Stimulated activated CD4-positive, alpha-beta T cell treated with anti-CD3 and anti-CD28 coated beads, Interleukin-1b, Interleukin-23, amount 100 ng/mL, for 4 hours (primary cell): ENCODE measurements at places on chromosomes 7 and 10.

GRCh38 chr7:101960985-101961708 is 143.7 kb downstream of the CUX1 start:
- DNase-seq = no peak

- DNase-seq = no peak
Measured at GRCh38 chr7:11591055-11591633, 240.9 kb downstream of the THSD7A start.

GRCh38 chr10:112465299-112465883 is 18.4 kb downstream of the VTI1A start:
- no peak for DNase-seq

DNA sequence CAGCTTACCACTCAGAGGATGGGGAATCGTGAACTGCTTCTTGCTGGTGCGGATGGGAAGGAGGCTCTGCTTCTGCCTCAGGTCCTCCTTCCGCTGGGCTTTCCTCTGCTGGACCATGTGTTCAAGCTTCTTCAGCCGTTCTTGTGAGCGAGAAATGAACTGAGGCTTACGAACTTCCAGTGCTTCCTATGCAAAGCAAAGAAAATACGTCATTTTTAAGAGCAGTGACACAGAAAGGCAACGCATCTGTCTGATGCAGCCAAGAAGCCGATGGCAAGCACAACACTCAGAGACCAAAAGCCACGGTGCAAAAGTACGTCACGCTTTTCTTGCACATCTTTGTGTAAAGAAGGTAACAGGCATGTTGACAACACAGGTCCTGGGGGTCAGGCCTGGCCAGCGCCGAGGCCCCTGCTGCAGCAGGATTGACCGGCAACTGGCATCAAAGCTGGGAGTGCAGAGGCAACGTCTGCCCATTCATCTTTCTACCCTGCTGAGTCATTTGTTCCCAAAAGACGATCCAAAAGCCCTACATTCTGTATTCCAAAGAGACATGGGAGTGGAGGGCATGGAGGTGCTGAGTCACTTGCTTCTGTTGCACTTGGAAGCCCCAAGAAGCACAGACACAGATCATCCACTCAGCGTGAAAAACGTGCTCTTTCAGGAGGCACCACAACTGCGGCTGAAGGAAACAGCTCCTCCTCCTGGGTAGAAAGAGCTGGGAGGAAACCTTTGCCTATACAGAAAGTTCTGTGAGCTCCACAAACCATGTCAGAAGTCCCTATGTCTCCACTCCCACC is 71.0 kb upstream of the ADAM12 start:
- DNase-seq = no peak

DNA sequence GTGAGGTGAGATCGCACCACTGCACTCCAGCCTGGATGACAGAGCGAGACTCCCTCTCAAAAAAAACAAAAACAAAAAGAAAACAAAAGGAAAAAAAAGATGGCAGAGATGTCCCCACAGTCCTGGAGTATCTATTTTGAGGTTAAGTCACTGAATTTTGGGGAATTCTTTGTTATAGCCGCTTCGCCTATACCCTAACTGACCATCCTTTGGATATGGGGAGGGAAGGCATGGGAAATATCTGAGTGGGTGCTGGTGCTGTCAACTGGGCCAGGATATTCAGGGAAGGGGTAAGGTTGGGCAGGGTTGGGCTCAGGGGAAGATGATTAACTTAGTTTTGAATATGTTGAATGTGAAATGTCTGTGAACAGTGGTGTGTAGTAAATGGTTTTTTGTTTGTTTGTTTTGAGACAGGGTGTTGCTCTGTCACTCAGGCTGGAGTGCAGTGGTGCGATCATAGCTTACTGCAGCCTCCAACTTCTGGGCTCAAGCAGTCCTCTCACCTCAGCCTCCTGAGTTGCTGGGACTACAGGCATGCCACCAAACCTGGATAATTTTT is 8.3 kb upstream of the GNB2 start:
- DNase-seq = no peak

DNA sequence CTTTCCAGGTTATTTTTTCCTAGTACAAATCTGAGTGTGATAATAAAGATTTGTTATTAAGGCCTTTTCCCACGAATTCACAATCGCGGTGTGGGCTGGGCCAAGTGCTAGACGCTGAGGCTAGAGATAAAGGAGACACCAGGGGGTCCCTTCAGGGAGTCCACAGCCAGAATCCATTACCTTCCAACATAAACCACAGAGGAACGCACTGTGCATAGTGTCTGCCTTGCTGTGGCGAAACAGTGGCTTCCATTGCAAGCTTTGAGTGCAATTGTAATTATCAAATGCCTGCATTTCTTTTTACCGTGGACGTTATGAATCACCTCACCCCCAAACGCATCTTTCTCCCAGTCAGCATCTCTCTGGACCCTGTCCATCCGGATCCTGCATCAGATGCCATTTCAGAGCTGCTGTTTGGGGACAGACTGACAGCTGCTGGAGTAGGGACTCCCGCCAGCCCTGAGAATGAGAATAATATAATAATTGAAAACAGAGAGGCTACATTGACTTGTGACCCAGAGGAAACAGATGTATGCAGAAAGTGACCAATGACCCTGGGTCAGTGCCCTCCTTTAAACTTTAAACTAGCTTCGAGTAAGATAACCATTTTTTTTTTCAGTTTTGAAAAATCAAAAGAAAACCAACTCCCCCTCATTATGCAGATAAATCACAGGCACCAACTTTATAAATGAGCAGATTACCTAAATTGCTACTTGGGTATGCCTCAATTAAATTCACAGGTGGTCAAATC is 456.2 kb upstream of the NRP1 start:
- no peak for DNase-seq

GRCh38 chr7:101898106-101898505 is 80.7 kb downstream of the CUX1 start:
- DNase-seq = no peak

DNA sequence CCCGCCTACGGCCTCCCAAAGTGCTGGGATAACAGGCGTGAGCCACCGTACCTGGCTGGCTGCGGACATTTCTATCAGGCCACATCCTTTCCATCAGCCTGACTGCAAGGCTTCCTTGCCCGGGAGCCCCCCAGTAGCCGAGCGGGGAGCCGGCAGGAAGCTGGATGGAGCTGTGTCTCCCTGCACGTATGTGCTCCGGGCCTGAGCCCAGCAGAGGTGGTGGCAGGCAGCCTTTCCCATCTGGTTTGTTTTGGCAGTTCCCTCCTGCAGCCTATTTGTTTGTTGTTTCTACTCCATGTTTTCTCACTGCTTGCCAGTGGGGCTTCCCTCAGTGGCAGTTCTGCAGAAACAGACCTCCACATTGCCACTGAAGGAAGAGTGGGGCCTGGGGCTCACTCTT is 5.4 kb downstream of the POP7 start:
- DNase-seq = no peak

GRCh38 chr10:106712988-106713387 is 451.5 kb downstream of the SORCS1 start:
- no peak for DNase-seq

- no peak for DNase-seq
Measured at GRCh38 chr7:33971106-33971505, 65.8 kb downstream of the BMPER start.

DNA sequence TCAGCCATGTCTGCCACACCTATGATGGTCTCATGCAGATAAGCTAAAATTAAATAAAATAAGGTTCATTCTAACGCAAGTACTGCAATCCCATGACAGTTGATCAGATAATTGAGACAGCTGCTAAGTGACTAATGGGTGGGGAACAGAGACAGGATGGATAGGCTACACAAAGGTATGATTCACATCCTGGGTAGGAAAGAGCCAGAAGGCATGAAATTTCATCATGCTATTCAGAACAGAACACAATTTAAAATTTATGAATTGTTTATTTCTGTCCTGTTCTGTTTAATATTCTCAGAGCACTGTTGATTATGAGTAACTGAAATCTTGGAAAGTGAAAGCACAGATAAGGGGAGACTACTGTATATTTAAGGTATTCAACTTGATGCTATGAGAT is 381.8 kb upstream of the SORCS1 start:
- no peak for DNase-seq

GRCh38 chr7:3073763-3074458 is 30.2 kb upstream of the CARD11 start:
- no peak for DNase-seq

DNA sequence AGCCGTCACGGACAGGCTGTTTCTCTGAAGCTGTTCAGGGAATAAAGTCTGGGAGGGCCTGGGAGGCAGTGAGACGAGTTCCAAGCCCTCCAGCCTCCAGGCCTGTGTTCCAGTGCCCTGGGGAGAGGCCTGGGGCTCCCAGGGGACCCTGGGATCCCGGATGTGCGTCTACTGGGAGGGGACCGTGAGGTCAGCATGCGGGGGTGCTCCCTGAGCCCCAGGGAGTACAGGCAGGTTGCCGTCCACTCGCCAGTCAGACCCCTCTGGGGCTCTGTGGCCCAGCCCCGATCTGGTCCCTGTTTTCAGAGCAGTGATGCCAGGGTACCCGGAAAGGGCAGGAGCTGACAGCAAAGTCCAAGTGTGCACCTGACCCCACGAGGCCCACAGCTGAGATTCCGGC is 80.9 kb upstream of the DNAAF5 start:
- no peak for DNase-seq

GRCh38 chr7:101919363-101920115 is 102.1 kb downstream of the CUX1 start:
- DNase-seq = no peak

- DNase-seq = no peak
Measured at GRCh38 chr7:50166997-50167965, 74.2 kb upstream of the ZPBP start.

DNA sequence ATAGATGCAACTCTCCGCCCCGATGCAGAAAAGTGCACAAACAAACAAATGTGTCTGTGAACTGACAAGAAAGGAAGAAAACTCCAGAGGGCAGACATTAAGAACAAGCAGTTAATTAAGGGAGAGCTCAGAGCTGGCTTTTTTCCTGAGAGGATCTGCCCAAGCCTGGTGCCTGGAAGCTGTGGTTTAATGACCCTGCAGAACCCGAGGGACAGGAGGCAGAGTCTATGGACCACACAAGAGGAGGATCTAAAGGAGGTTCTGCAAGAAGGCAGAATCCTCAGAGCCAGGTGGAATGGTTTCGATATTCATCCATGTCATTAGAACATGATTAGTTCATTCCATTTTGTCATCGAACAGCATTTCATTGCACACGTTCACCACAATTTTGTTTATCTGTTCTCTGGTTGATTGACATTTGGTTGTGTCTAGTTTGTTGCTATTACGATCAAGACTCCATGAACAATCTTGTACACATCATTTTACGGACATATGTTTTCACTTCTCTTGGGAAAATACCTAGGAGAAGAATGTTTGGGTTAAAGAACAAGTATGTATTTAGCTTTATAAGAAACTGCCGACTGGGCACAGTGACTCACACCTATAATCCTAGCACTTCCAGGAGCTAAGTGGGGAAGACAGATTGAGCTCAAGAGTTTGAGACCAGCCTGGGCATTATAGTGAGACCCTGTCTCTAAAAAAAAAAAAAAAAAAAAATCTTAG is 560.2 kb downstream of the CALN1 start:
- no peak for DNase-seq

GRCh38 chr7:73834626-73835191 is 3.9 kb downstream of the CLDN4 start:
- no peak for DNase-seq

DNA sequence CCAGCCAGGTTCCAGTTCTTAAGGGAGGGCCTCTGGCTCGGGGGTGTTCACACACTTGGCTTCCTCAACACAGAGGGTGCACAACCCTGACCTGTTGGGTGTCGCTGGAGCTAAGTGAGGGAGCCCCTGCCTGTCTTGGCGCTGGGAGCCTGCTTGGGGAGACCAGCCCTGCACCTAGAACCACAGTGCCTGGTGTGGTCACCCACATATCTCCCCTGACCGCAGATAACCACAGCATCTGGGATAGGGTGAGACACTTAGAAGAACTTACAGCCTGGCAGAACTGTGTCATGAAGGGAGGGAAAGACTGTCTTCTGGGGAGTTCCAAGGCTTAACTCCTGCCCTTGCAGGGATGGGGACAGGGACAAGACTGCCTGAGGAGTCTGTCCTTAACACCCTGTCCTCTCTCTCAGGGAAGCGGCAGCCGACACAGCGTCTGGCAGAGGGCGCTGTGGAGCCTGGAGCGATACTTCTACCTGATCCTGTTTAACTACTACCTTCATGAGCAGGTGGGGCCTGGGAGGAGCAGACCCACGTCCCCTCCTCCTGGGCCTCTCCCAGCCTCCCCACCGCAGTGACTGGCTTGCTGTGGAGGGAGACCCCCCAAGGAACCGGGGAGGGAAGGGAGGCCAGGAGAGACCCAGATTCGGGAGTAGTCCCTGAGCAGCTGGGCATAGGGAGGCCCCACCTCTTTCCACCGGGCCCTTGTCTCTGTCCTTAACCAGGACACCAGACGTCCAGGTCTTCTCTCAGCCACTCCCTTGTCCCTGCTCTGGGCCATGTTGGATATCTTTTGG is 59.0 kb downstream of the PALD1 start:
- DNase-seq = peak; percentile 17

DNA sequence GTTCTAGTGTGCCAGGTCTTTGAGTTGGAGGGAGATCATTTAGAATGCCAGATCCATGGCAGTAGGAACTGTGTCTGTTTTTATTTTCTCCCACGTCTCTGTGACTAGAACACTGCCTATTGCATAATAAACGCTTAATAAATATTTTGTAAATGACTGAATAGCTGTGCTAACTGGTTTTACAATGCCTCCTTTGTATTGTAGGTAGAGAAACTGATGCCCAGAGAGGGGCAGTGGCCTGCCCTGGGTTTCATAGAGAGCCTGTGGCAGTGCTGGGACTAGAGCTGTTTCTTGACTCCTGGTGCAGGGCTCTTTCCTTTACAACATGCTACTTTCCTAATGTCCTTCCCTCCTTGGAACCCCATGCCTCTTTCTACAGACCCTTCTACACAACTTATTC is 2.5 kb downstream of the TAS2R5 start:
- DNase-seq = no peak

DNA sequence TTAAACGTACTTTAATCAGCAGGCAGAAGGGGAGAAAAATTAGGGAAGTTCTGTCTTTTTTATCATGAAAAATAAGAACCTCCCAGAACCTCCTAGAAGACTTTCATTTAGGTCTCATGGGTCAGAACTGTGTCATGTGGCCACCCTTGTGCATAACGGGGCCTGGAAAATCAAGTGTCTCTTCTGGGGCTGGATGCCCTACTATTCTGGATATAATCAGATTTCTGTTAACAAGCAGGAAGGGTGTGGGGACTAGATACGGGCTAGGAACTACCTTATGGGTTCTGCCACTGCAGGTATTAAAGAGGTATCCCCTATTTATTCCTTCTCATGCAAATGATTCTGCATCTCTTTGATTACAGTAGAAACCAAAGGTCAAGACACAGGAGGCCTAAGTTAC is 14.1 kb downstream of the LANCL2 start:
- no peak for DNase-seq

GRCh38 chr10:112507046-112507445 is 60.0 kb downstream of the VTI1A start:
- no peak for DNase-seq

GRCh38 chr10:70918851-70919530 is 30.6 kb upstream of the PCBD1 start:
- DNase-seq = no peak
